Neural progenitor cell (in vitro differentiated cells): ENCODE measurements at places on chromosomes 2 and 18.
A peak's percentile ranks its signal among the peaks of the same experiment; 100 is the strongest.

- no peak for DNase-seq
Measured at GRCh38 chr2:174535757-174536703, 49.2 kb upstream of the GPR155 start.

DNA sequence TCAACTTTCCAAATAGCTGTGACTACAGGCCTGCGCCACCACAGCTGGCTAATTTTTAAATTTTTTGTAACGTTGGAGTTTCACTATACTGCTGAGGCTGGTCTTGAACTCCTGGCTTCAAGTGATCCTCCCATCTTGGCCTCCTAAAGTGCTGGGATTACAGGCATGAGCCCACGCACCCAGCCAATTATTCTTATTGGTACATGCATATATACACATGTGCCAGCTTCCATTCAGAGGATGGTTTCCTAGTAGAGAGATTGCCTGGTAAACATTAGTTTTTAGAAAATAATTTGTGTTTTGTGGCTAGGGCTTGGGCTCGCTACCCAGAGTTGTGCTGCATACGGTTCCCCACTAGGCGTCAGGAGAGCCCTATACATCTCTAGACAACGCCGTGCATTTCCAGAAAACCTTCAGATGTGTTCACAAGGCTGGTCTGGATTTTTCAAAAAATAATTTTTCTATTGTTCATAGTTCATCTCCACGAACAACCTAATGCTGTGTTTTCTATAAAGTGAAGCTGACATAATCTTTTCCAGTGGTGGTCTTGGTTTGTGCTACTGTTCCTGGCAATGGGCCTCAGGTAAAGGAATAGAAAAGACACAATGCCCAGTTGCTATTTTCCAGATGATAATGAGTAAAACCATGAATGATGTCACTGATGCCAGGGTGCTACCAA is 14.6 kb upstream of the AFG3L2 start:
- DNase-seq = peak; percentile 76

DNA sequence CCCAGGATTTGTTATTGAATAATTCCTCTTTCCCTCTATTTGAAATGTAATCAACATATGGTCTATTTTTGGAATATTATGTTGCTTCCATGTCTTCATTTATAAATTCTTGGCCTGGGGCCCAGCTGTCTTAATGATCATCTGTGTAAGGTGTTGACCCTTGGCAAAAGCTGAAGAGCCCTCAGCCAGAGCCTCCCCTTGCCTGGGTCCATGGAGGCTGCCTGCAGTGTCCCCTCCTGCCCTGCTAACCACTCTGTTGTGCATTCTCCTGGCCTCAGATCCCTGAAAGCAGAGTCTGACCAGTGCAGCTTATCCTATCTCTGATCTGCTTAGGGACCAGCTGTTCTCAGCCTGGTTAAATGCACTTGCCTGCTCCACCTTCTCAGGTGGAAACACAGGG is 226.1 kb upstream of the APCDD1 start:
- DNase-seq = no peak

DNA sequence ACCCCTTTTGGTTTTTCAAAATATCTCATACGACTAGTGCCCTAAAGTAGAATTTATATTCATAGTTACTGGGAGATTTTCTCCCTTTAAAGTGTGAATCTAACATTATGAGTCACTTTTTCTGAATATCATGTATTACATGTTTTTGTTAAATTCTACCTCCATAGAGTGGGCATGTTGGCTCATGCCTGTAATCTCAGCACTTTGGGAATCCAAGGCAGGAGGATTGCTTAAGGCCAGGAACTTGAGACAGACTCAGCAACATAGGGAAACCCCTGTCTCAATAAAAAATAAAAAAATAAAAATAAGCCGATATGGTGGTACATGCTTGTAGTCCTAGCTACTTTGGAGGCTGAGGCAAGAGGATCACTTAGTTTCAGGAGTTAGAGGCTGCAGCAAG is 45.3 kb upstream of the UNC80 start:
- DNase-seq = no peak

- no peak for DNase-seq
Measured at GRCh38 chr18:22428672-22429071, 11.0 kb upstream of the CTAGE1 start.

- no peak for DNase-seq
Measured at GRCh38 chr2:98656800-98657199, 48.4 kb downstream of the UNC50 start.

DNA sequence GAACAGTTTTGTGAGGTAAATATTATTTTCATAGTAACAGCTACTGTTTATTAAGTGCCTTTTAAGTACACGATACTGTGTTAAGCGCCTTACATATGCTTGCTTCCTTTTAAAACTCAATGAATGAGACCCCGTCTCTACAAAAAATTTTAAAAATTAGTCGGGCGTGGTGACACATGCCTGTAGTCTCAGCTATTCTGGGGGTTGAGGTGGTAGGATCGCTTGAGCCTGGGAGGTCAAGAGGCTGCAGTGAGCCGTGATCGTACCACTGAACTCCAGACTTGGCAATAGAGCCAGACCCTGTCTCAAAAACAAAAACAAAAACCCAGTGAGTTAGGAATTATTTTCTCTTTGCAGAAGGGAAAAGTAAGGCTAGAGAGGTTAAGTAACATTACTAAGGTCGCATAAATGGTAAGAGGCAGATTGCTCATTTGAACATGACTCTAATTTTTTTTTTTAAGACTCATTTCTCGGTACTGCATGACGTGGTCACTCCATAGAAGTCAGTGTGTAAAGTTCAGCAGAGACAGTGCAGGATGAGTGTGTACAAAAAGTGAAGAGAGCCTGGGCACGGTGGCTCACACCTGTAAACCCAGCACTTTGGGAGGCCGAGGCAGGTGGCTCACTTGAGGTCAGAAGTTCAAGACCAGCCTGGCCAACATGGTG is 1.1 kb downstream of the METAP1D start:
- DNase-seq = no peak

DNA sequence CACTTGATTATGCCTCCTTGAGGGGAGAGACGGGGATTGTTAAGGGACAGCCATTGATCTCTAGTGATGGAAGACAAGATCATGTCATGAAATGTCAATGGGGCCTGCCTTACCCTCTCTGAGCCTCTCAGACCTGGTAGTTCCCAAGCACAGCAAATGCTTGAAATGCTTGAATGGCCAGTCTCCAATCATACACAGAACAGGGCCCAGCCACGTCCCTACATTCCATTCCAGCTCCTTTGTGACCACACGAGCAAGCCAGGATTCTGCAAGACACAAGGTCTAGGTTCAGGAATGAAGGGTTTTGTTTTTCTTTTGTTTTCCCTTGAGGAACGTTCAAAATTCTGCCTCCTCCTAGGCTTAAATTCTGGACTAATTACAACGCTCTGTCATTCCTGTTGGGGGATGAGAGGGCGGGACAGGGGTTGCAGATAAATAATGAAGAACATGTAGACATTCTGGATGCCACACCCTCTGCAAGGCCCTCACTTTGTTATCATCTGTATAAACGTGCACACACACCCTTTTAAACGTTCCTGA is 98.1 kb upstream of the YPEL5 start:
- no peak for DNase-seq

DNA sequence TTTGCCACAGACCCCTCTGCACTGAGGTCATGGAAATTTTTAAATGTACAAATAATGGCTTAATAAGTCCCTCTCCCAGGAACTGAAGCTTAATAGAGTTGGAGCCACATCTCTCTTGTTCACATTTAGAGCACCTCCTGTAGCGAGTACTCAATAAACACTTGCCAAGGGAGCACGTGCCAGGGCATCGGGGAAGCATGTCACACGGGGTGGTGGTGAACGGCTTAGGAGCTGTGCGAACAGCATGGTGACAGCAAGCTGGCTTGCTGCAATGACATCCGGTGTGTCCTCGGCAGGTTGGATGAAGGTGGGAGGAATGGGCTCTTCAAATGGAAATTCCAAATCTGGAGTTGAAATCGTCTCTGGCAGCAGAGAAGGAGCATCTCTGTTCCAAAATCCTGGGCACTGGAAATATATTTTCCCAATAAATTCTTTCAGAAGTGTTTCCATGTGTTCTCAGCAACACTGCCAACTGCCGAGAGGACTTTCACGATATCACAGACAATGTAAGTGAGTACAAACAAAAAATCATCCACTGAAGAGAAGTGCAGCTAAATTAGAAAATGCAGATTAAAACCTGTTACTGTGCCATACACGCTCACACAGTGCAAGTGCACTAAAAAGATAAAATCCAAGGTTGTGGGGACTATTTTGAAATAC is 74.1 kb downstream of the GALR1 start:
- no peak for DNase-seq

- DNase-seq = no peak
Measured at GRCh38 chr2:196977507-196977906, 51.0 kb upstream of the PGAP1 start.

GRCh38 chr18:79386547-79386946 is 9.2 kb upstream of the NFATC1 start:
- no peak for DNase-seq

DNA sequence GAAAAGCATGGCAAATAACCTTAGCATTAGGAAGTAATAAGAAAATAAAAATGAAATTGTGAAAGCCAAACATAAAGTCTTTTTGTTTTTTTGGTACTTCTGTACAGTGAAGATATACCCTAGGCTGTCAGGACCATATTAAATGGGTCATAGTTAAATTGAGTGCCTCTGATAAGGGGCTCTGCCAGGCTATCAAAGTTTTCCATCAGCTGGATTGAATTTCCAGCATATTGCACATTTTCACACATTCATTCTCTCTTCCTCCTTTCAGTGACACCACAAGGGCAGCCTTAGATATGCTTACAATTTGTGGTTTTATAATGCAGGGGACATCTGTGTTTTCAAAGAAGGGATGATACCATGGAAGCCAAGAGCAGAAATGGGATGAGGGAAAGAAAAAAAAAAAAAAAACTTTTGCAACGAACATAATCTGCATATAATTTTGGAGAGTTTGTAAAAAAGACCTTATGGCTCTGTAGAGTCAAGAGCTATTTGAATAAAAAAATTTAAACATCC is 109.3 kb upstream of the LYPD1 start:
- DNase-seq = no peak

- DNase-seq = no peak
Measured at GRCh38 chr18:54278615-54279014, 9.3 kb downstream of the POLI start.

DNA sequence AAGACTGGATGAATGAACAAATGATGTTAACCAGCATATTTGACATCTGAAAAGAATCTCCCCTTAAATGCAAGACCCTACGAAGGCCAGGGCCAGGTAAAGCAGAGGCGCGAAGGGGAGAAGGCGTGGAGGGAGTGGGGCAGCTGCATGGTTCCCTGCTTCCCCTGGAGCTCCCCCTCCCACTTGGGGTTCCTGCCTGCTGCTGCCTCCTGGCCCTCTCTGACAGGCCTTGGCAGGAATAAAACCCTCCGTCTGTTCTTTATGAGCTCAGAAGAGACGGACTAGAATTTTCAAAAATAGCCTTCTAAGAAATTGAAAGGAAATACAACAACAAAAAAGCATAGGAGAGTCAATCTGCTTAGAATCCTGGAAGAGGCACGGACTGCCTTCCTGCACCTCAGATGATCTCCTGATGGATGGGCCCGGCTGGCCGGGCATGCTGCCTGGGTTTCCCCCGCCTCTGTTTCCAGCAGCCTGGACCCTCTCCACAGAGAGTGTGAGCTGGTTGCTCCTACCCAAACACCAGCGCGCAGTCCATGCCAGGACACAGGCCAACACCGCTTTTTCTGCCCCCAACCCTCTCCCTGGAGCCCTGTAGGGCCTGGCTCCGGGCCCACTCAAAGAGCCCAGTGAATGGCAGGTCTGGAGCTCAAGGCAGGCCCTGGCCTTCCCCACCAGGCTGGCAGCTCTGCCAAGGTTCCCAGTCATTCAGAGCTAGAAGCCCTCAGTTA is 23.9 kb downstream of the CFAP65 start:
- no peak for DNase-seq

- DNase-seq = no peak
Measured at GRCh38 chr18:43275546-43275945, 1.7 kb downstream of the SYT4 start.

GRCh38 chr2:128414946-128415778 is 96.5 kb upstream of the HS6ST1 start:
- DNase-seq = no peak

DNA sequence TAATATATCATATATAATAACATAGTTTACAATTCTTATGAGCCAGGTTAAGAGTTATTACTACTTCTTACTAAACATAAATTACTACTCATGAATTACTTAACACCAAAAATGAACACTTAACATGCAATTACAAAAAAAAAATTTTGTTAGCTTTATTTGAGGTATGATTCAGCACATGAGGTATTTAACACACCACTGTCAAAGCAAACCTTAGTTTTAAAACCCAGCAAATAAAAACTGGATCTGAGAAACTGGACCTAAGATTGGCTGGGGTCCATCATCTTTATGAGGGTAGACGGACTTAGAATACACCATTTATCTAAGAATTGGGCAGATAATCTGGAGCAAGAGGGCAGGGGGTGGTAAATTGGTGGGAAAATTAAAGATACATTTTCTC is 81.8 kb upstream of the CREB1 start:
- no peak for DNase-seq

GRCh38 chr2:28705751-28706440 is 45.7 kb upstream of the PPP1CB start:
- no peak for DNase-seq

DNA sequence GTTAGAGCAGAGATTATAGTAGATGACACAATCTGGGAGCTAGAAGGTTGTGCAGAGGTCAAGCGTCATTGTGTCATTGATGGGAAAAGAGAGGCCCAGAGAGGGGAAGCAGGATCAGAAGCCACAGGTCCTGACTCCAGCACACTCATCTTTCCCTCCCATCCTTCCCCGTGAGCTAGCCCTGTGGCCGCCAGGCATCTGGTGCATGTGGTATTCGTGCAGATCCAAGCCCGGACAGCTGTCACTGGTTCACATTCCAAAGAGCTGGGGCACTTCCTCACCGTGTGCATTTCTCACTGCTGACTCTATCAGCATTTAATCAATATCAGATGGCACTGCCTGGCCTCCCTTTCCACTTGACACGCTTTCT is 94.1 kb upstream of the THOC1 start:
- DNase-seq = peak; percentile 16

DNA sequence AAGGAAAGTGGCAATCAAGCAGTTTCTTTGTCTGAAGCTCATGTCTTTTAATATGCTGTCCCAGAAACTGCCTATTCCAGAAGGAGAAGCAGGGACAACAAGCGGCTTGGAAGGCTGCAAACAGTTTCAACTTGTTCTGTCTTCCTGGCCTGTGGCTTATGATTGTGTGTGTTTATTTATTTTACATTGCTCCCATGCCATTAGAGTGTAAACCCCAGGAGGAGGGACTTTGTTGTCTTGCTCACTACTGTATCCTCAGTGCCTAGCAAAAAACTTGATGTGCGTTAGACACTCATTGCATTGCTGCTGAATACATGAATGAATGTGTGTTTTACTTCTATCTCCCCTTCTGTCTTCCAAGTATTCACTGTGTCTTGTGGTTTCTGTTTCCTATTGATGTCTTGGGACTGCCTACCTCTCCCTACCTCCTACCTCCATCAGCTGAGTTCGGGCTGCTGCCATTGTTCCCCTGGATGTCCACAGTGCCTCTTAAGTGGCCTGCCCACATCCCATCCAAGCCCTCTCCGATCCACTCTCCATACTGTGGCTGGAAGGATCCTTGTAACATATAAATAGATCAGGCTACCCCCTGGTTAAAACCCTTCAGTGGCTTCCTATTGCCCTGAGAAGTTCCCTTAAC is 261.4 kb downstream of the DYSF start:
- DNase-seq = no peak
